ENCODE measurements at places on chromosomes 12 and 14. TPM values are rescaled to one million over a fixed set of nuclear protein-coding genes. Genes with fewer than 3 reads are reported as not detected.

SOCS2 gene
- total RNA-seq, result 11.0 TPM

NTN4 gene
- total RNA-seq, result 57.6 TPM

NEMP1 gene
- 4.2 TPM for total RNA-seq

ASPG gene
- 21.6 TPM for total RNA-seq

POTEM gene
- total RNA-seq, result not detected

TEAD4 gene
- 9.0 TPM for total RNA-seq

RNF31 gene
- 39.5 TPM for total RNA-seq

KCNC2 gene
- not detected for total RNA-seq

LHX5 gene
- total RNA-seq, result not detected

MNAT1 gene
- total RNA-seq, result 30.7 TPM

NPC2 gene
- total RNA-seq, result 87.4 TPM

Measured in heart right ventricle (tissue), 16 donors.